ENCODE measurements at places on chromosomes 2 and 18. TPM values are rescaled to one million over a fixed set of nuclear protein-coding genes. Genes with fewer than 3 reads are reported as not detected.

Gene TGFA
- 0.13 TPM for total RNA-seq

Gene SH3RF3
- total RNA-seq: 0.15 TPM

Gene REG3G
- total RNA-seq: not detected

Gene USP40
- total RNA-seq: 29.6 TPM

Gene GRHL1
- total RNA-seq: 0.13 TPM

Gene SNX17
- total RNA-seq: 109 TPM

Gene MC4R
- total RNA-seq: not detected

Gene ATP6V1C2
- not detected for total RNA-seq

Gene PTPRN
- not detected for total RNA-seq

Gene TMEM169
- 1.1 TPM for total RNA-seq

Gene CDH7
- 2.3 TPM for total RNA-seq

Gene SDC1
- total RNA-seq: 2.9 TPM

Gene PLGLB1
- total RNA-seq: 3.3 TPM

Gene TSPYL6
- total RNA-seq: not detected

Gene TRIM43
- not detected for total RNA-seq

Gene DES
- not detected for total RNA-seq

Gene GAL3ST2
- total RNA-seq: 5.3 TPM

Gene SULT1C2
- total RNA-seq: not detected

Gene MARCHF4
- total RNA-seq: 6.1 TPM

Gene MTA3
- total RNA-seq: 70.1 TPM

Gene TTN
- under 0.01 TPM for total RNA-seq

Gene SNTG2
- total RNA-seq: 3.7 TPM

Gene AMMECR1L
- total RNA-seq: 26.0 TPM

Gene DLX1
- total RNA-seq: 28.9 TPM

Gene GRP
- 346 TPM for total RNA-seq

Gene GPBAR1
- 0.30 TPM for total RNA-seq

Gene ASAP2
- total RNA-seq: 45.1 TPM

Gene FOXD4L1
- total RNA-seq: not detected

Gene MAP2
- 2.0 TPM for total RNA-seq

Gene RAX
- total RNA-seq: 19.3 TPM

Gene DSG2
- not detected for total RNA-seq

Gene SPR
- 22.6 TPM for total RNA-seq

Gene APCDD1
- 333 TPM for total RNA-seq

Gene TIMM21
- 85.1 TPM for total RNA-seq

Gene HOXD3
- total RNA-seq: 41.3 TPM

Gene MC5R
- total RNA-seq: not detected

Gene ACMSD
- total RNA-seq: not detected

Gene MC2R
- total RNA-seq: not detected

Gene GNAL
- 0.06 TPM for total RNA-seq

Gene IL1B
- total RNA-seq: 2.1 TPM

Gene GKN1
- total RNA-seq: not detected

Gene COL3A1
- total RNA-seq: 23.7 TPM
